ENCODE measurements at places on chromosomes 7 and 10. TPM values are rescaled to one million over a fixed set of nuclear protein-coding genes. Genes with fewer than 3 reads are reported as not detected.

Gene ANKRD61
- total RNA-seq, result not detected

DNA sequence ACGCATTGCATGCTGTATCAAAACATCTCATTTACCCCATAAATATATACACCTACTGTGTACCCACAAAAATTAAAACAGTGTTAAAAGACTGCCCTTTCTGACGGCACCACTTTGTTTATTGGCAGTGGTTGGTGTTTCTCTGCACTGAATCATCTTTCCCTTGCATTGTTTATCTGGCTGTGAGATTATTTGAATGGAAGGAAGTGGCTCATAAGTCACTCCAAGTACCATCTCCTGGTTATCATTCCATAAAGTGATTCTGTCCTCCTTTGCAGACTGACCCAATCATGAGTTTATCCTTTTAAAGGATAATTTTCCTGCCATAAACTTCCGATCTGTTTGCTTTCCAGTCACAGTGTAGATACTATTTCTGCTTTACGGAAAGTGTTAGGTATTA is 183.8 kb downstream of the CAMK1D start:
- no peak for DNase-seq

- peak; percentile 62 for DNase-seq
These were observed 337 bp downstream of the TRIL start for GRCh38 chr7:28957751-28958234.

GRCh38 chr10:62959553-62959952 is 143.4 kb upstream of the EGR2 start:
- no peak for DNase-seq

Gene OR2A5
- total RNA-seq, result not detected

DNA sequence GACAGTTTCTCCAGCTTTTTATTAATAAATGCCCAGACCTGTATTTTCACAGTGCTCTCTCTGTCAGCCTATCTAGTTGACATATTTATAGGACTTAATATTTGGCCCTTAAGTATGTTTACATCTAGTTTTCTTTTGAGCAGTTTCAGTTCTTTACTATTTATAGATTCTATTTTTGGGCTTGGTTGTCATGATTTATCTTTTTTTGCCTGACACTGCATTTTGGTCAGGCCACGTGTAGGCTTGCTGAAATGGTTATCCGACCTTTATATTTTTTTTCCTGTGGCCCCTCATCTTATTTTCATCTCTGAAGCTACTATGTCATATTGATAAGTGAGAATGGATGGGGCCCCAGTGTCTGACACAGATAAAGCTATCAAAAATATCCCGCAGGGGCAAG is 515.4 kb upstream of the FZD8 start:
- no peak for DNase-seq

GRCh38 chr7:46291601-46292150 is 370.6 kb upstream of the IGFBP3 start:
- DNase-seq, result no peak

DNA sequence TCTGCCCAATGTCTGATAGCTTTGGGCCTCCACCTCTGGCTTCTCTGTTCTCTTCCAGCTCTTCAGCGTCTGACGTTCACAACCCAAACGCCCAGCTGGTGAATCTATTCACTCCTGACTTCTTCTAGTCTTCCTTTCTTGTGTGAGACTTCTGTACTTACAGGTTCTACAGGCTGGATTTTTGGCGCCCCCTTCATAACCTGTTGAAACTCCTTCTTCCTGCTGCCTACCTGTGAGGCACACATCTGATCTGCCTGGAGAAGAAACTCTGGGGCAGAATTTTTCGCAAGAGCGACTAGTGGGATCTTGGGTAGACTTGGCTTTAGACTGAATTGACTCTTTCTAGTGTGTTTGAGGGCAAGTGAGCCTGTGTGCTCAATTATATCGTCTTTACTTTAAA is 249.3 kb downstream of the REEP3 start:
- no peak for DNase-seq

DNA sequence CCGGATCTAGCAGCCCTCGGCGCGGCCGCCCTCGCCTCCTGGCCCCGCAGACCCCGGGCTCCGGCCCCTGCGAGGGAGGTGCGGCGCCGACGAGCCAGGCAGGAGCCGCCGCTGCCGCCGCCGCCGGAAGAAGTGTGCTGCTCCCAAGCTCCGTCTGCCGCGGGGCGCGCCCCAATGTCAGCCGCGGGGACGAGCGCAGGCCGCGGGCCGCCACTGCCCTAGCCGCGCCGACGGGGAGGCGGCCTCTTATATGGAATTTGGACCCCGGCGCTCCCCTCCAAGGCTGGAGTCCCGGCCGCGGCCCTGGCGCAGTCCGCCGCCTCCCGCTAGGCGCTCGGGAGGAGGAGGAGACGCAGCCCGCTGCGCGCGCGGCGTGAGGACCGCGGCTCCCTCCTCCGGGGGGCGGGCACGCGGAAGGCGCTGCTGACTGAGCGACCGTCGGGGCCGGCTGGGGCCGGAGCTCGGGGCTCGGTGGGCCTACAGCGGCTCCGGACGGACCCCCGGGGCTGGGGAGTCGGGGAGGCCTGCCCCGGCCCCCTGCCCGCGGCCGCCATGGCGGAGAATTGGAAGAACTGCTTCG is at the start of gene TRIM8:
Gene TRIM8 (plus strand): TSS at position 414 of the 580 bp plus-strand sequence. CDS start 139 bp downstream, at position 553.
- peak; percentile 84 for DNase-seq

Measured in Right ventricle myocardium inferior (tissue), 1 donor.